Activated CD4-positive, alpha-beta memory T cell treated with anti-CD3 and anti-CD28 coated beads, Interleukin-2, amount 10 ng/mL, durations not matched to agents 7 days and 5 days (primary cell): ENCODE measurements at places on chromosomes 2 and 18.
A peak's percentile ranks its signal among the peaks of the same experiment; 100 is the strongest.

DNA sequence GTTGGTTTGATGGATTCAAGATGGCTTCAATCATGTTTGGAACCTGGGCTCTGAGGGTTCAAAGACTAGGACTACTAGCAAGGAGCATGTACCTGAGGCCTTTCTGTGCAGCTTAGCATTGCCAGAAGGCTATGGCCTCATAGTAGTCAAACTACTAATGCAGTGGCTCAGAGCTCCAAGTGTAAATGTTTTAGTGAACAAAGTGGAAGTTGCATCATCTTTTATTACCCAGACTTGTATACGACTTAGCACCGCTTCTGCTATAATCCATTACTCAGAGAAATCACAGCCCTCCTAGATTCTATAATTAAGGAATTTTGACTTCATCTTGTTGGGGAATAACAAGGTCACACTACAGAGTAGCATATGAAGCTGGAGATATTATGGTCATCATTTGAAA, 210.5 kb downstream of the ERBB4 start:
- no peak for DNase-seq

- DNase-seq, result no peak
Measured at GRCh38 chr2:191315365-191315752, 70.2 kb downstream of the MYO1B start.

GRCh38 chr2:195021711-195022507, 635.1 kb upstream of the SLC39A10 start:
- no peak for DNase-seq

- DNase-seq, result no peak
Measured at GRCh38 chr2:16615687-16616615, 49.7 kb downstream of the CYRIA start.

GRCh38 chr2:231671270-231672050, 36.9 kb upstream of the PTMA start:
- no peak for DNase-seq

DNA sequence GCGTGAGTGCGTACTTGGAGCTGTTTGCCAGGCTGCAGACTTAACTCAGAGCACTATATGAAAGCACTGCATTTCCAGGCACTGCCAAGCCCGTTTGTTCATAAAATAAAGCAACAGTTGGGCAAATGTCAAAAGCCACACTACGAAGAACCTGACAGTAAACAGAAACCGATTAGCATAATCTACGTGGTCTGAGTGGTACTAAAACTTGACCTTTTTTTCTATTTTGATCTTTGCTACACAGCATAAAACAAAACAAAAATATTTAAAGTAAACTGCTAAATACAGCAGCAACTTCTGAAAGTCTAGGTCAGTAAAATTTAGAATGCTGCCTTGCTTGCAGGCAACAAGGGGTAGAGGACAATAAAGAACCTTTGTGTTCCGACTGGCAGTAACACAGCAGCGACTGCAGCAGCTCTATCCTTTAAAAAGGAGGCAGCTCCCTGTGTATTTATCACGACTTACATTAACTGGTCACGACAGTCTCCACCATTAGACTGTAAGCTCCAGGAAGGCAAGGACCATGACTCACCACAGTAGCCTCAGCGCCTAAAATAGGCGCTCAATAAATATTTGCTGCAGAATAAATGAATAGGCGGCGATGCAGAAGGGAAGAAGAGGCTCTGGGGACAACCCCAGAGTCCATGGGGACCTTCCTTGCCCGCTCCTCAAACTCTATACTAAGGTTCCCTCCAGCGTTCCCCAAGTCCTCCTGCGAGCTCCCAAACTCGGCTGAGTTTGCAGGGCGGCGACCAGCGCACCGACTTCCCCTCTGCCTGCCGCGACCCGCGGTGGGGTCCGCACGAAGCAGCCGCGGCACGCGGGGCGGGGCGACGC, 902 bp downstream of the SS18 start:
- DNase-seq, result no peak

- DNase-seq, result peak; percentile 35
Measured at GRCh38 chr2:85578243-85579180, 1.1 kb downstream of the VAMP8 start.

- no peak for DNase-seq
Measured at GRCh38 chr2:204187229-204188083, 250.9 kb downstream of the ICOS start.

- no peak for DNase-seq
Measured at GRCh38 chr2:167404627-167405284, 516.5 kb downstream of the XIRP2 start.

- no peak for DNase-seq
Measured at GRCh38 chr2:42752816-42753813, 10.8 kb downstream of the OXER1 start.

- no peak for DNase-seq
Measured at GRCh38 chr18:22346401-22346952, 71.2 kb downstream of the CTAGE1 start.
